Smooth muscle cell of the pulmonary artery (primary cell): ENCODE measurements at places on chromosomes 3 and 15. TPM values are rescaled to one million over a fixed set of nuclear protein-coding genes. Genes with fewer than 3 reads are reported as not detected.

Gene EXD1
- total RNA-seq = not detected in 2 replicates

Gene CNTN4
- total RNA-seq = under 0.01 TPM in 1 of 2 replicates, not detected in the other

Gene RHOA
- 516 and 573 TPM in 2 replicates for total RNA-seq

Gene AMIGO3
- not detected in 2 replicates for total RNA-seq

Gene DUOXA2
- total RNA-seq = not detected in 2 replicates

Gene FRMD4B
- total RNA-seq = 0.83 and 4.2 TPM in 2 replicates

Gene MAGEF1
- 16.4 and 19.5 TPM in 2 replicates for total RNA-seq

Gene PPP1R14D
- total RNA-seq = not detected in 2 replicates

Gene SLC51A
- total RNA-seq = not detected in 2 replicates

Gene MCF2L2
- 0.13 and 0.33 TPM in 2 replicates for total RNA-seq

Gene HIGD2B
- total RNA-seq = 0.10 TPM in 1 of 2 replicates, not detected in the other

Gene SYNM
- total RNA-seq = 23.4 and 24.0 TPM in 2 replicates

Gene BDH1
- 0.72 and 3.2 TPM in 2 replicates for total RNA-seq

Gene SLC49A4
- total RNA-seq = 17.6 and 19.7 TPM in 2 replicates

Gene UPK1B
- total RNA-seq = 0.17 and 0.98 TPM in 2 replicates

Gene CHCHD4
- total RNA-seq = 11.0 and 12.9 TPM in 2 replicates

Gene DAPK2
- total RNA-seq = 0.59 and 0.98 TPM in 2 replicates

Gene RLBP1
- total RNA-seq = not detected in 2 replicates

Gene COL6A5
- total RNA-seq = not detected in 2 replicates

Gene PFKFB4
- total RNA-seq = 59.8 and 62.5 TPM in 2 replicates

Gene MBNL1
- total RNA-seq = 346 and 363 TPM in 2 replicates

Gene ASB7
- 16.1 and 17.1 TPM in 2 replicates for total RNA-seq

Gene RYR3
- total RNA-seq = 0.07 TPM in 1 of 2 replicates, not detected in the other

Gene AHSG
- not detected in 2 replicates for total RNA-seq

Gene KBTBD13
- total RNA-seq = not detected in 2 replicates

Gene GPR156
- 0.65 and 2.0 TPM in 2 replicates for total RNA-seq

Gene LEKR1
- total RNA-seq = 0.20 and 0.63 TPM in 2 replicates

Gene APEH
- total RNA-seq = 96.8 and 122 TPM in 2 replicates

Gene ADAMTS17
- total RNA-seq = 4.8 and 6.6 TPM in 2 replicates

Gene TNK2
- total RNA-seq = 11.5 and 18.4 TPM in 2 replicates
